Activated T-cell treated with anti-CD3 and anti-CD28 coated beads, Interleukin-2, amount 50 U/mL, for 72 hours (primary cell): ENCODE measurements at places on chromosomes 3 and 15. TPM values are rescaled to one million over a fixed set of nuclear protein-coding genes. Genes with fewer than 3 reads are reported as not detected.

DNA sequence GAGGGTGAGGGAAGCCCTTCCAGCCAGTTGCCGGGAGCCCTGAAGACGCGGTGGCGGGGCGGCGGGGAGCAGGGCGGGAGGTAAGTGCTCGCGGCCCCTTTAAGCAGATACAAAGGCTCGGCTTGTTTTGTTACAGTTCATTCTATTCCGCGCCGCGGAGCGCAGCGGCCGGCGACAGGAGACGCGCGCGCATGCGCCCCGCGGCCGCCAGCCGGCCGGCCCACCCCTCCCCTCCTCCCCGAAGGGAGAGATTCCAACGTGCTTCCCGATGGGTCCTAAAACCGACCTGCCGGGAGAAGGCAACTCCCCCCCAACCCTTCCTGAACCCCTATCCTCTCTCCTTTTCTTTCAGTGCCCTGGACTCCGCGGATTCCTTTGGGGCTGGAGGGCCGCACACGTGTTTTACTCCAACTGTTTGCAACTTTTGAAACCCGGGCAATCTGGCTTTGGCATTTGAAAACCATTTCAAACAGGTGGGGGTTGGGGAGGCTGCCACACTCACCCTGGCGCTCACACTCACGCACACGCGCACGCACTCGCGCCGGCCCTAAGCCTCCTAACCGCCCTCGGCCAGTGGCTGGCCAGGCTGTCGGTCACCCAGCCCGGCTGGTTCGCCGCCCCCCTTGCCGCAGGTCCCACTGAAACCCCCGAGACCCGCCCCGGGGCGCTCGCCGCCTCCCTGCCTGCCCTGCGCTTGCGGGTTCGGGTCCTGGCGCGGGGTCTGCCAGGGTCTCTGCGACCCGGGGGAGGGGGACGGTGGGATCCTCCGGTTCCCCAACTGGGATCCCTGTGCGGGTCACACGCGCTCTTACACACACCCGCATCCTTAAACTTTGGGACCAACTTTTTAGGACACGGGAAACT is at the start of gene MAGI1:
MAGI1 (minus strand) TSS at position 193 of the 864 bp plus-strand sequence. CDS start 610 bp downstream, outside the sequence.
- peak; percentile 45 for DNase-seq

DNA sequence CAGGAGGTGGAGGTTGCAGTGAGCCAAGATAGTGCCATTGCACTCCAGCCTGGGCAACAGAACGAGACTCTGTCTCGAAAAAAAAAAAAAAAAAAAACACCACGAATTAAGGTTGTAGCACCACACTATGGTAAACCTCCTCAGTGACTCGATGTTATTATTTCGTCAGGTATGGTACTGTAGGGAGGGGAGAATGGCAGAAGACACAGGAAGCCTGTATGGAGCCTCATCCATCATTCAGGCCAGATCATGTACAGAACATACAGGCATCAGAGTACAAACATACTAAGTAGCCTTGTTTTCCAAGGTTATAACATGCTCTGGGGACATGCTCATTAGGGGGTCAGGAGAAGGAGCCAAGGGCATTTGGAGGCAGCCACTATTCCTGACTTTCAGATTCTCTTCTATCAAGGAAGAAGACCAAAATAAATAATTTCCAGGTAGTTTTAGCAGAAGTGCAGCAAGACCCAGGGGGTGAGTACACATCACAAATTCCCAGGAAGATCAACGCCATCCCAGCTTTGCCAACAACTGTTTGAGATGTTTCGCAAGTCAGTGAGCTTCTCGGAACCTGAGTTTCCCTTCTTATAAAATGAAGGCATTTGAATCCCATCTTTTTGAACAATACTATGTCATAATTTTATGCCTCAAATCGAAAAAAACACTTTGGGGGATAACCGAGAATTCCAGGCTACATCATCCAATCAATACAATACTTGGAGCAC is 79.8 kb downstream of the FOXP1 start:
- DNase-seq = no peak

DNA sequence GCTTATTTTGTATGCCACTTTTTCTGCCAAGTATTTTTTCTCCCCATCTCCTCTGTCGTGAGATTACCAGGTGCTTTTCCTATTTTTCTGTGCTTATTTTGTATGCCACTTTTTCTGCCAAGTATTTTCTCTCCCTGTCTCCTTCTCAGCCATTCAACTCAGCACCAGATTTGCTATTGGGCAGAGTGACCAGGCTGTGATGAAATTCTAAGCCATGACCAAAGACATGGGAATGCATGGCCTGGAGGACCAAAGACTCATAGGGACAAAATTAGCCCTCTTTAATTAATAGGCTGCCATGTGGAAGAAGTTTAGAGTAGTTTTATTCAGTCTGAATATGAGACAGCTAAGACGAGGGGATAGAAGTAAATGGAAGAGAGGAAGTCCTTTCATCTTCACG is 257.4 kb downstream of the SQOR start:
- no peak for DNase-seq

DNA sequence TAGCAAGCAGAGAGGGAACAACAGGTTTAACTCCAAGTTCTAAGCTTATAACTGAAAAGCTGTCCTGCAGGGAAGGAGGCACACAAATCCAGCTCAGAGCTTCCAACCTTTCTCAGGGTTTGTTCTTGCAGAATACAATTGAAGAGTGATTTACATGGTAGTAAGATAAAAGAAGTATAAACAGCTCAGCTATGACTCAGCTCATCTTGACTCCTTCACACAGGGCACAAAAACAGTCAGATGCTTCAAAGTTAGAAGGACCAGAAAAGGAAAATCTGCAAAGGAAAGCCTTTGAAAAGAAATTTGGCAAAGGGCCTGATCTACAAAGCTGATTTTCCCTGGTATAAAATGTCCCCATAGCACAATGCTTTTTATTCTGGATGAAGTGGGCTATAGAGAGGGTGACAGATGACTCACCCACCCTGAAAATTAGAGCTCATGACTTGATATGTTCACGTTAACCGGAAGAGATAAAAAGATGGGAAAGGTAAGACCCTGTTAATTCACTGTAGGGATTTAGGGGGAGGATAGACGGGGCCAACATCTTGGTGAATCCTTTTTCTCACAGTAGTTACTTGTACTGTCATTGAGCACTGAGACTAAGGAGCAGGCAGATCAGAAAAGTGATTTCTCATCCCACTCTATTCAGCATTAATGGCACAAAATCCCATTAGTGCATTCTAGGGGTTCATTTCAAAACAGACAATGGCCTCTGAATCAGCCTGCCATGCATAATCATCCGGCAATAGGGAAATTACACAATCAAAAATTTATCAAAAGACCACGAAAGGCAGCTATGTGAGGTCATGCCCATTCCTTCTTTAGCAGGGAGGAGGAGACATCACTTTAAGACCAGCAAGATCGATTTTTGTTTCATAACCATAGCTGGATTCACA is 143.5 kb downstream of the GAP43 start:
- no peak for DNase-seq

- DNase-seq = no peak
These were observed 63.2 kb upstream of the MNS1 start for GRCh38 chr15:56528136-56528535.

GRCh38 chr15:63881431-63881830 is 47.7 kb upstream of the HERC1 start:
- no peak for DNase-seq

DNA sequence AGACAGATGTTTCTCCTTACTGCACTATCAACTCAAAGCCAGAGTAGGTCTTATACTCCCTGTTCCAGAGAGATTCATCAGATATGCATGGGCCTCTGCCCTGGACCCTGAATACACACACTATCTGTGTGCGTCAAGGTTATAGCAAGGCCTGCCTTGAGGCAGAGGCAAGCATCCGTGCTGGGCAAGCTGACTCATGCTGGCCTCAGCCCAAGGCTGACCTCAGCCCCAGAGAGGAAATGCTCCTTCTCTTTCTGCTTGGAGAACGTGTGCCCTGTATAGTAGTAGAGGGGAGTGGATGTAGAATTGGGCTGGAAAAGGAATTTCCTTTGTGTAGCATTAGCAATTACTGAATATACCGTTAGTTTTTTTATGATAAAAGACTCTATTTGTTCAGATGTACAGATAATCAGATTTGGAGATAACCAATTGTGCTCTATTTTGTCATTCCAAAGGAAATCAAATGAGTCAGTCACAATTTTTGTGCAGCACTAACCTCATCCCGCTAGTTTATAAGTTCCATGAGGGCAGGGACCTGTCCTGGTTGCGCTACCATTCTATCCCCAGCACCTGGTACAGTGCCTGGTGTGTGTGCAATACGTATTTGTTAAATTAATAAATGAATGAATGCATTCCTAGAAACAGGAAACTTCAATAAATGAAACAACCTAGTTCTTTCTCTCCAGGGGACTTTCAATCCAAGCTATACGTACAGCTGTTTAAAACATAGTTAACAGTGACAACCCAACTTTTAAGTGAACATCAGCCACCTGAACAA is 13.3 kb upstream of the PAQR9 start:
- no peak for DNase-seq

DNA sequence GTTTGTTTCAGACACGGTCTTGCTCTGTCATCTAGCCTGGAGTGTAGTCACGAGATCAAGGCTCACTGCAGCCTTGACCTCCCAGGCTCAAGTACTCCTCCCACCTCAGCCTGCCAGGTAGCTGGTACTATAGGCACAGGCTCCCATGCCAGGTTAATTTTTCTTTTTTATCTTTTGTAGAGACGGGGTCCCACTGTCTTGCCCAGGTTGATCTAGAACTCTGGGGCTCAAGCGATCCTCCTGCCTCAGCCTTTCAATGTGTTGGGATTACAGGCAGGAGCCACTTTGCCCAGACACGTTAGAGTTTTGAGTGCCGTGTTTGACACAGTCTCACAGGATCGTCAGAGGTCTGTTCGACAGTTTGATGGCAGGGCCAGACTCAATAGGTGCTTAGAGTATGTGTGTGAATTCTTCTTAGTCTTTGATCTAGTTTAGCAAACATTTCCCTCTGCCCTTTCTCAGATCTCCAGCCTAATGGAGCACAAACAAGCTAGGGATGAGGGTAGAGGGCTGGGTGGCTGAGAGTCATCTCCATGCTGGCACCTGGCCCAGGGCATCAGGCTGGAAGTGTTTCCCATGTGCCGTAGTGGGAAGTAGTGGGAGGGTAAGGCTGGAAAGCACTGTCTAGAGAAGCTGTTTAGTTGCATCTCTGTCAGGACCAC is 66.1 kb upstream of the DLG1 start:
- no peak for DNase-seq

DNA sequence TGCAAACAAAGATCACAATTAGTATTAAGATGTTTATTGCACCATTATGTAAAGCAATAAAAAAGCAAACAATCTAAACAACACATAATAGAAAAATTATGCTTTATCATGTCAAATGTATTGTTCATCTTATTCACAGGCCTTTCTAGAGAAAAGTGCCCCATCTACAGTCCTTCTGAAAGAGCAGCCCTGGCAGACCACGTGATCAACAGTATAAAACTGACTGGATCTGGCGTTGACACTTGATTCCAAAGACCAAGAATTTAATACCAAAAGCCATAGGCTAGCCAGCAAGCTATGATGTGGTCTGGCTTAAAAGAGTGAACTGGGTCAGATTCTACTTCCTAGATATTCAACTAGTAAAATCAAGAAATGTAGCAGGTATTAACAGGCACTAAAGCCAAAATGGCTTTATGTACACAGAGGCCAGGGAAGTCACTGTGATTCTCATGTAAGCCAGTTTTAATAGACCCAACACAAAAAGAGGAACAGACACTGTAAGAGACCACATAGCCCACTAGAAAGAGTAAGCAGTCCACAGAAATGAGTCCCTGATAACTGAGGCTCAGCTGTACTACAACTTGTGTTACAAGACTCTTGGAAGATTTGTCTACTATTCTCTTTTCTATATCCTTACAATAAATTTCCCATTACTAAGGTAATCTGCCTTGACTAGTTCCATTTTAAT is 32.5 kb downstream of the DMXL2 start:
- no peak for DNase-seq

- no peak for DNase-seq
These were observed 232.7 kb downstream of the MECOM start for GRCh38 chr3:169430707-169431404.

- no peak for DNase-seq
These were observed 77.2 kb downstream of the EOMES start for GRCh38 chr3:27644941-27645340.

- DNase-seq = no peak
These were observed 19.6 kb downstream of the PPARG start for GRCh38 chr3:12308517-12308916.

DNA sequence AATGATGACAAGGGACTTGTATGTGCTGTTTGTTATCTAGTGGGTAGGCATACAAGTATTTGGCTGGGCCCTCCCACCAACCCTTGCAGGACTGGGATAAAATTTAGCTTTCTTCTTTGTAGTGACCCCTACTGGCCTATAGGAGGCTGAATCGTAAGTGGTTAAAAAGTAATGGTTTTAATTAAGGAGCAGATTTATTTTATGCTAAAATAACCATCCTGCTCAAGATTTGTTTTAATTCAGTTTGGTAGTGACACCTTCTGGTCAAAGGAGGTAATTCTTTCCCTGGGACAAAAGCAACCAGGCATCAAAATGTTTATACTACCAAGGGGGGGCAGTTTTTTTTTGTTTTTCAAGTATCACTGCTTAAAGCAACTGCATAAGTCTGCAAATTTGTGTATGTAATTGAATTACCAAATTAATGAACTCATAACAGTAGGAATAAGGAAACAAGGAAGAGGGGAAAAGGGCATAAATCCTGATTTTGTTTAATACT is 70.7 kb downstream of the TOP2B start:
- DNase-seq = no peak

DNA sequence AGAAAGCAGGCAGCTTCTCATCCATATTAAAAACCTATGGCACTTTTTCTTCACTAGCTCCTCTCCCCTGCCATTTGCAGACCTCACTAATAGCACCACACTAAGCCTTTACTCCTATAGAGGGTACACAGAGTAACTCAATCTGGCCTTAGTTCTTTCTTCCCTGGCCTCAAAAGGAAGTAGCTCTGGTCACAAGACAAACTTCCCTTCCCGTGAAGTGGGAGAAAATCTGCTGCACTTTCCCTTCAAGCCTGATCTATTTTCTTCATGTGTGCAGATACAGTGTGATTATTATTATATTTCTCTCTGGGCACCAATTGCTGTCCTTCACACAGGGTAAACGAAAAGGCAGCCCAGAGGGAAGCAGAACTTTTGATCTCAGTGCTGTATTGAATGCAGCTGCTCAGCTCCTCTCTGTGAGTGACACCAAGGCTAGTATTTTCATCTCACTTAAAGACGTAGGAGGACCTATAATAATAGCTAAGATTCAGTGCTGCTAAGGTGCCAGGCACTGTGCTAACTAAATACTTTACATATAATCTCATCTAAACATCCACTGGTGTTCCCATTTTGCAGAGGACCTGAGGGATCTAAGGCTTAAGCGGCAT is 61.9 kb upstream of the RASGRP1 start:
- no peak for DNase-seq

- no peak for DNase-seq
These were observed 54.6 kb downstream of the PLD1 start for GRCh38 chr3:171755656-171756055.

Gene KBTBD8
- total RNA-seq = 14.7 TPM

Gene TEX55
- total RNA-seq = not detected

Gene SNX22
- 0.74 TPM for total RNA-seq

Gene ABHD6
- total RNA-seq = 4.1 TPM

Gene CPA3
- not detected for total RNA-seq

Gene GPR149
- total RNA-seq = not detected

Gene LMAN1L
- 0.53 TPM for total RNA-seq

Gene NEIL1
- 5.8 TPM for total RNA-seq
